ENCODE measurements at places on chromosomes 16 and 17. TPM values are rescaled to one million over a fixed set of nuclear protein-coding genes. Genes with fewer than 3 reads are reported as not detected.

DNA sequence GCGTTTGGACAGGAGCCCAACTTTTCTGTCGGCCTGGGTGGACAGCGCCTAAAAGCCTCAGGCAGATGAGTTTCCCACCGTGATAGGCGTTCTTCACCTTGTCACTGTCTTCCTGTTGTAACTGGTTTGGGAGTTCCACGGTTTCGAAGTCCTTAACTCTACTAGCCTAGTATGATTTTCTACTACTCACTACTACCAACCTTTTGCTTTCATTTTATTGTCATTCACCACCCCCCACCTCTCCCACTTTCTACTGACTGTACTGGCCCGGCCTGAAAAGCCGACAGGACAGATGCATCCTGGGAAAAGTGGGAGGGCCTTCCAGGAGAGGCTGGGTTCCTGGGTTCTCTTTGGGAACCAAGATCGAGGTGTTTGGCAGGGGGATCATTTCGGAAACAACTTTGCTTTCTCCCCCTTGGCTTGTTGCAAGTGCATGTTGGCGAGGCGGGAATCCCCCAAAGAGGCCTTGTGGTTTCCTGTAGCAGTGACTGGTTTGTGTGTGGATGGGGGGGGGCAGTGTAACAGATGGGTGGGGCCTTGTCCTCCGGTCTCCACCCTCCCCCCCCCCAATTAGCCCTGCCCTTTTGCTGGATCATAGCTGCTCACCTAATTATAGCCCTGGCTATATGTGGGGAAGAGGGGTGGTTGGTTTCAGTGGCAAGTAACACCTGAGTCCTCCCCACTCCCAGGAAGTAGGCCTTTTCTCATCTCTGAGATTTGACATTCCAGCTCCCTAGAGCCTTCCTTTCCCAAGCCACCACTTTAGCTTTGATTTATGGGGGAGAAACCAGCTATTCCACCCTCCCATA, 1.4 kb downstream of the EIF5A start:
- no peaks in the 10 kb centered on the region for H3K27me3 ChIP-seq
- peaks cover 43% of the 10 kb centered on the region for H3K36me3 ChIP-seq
- peak overlapping the region; percentile 100 for H3K27ac ChIP-seq
- peaks cover 6% of the 10 kb centered on the region for H3K4me1 ChIP-seq
- peak overlapping the region; percentile 99 for H3K4me3 ChIP-seq
- DNase-seq: no peak

DNA sequence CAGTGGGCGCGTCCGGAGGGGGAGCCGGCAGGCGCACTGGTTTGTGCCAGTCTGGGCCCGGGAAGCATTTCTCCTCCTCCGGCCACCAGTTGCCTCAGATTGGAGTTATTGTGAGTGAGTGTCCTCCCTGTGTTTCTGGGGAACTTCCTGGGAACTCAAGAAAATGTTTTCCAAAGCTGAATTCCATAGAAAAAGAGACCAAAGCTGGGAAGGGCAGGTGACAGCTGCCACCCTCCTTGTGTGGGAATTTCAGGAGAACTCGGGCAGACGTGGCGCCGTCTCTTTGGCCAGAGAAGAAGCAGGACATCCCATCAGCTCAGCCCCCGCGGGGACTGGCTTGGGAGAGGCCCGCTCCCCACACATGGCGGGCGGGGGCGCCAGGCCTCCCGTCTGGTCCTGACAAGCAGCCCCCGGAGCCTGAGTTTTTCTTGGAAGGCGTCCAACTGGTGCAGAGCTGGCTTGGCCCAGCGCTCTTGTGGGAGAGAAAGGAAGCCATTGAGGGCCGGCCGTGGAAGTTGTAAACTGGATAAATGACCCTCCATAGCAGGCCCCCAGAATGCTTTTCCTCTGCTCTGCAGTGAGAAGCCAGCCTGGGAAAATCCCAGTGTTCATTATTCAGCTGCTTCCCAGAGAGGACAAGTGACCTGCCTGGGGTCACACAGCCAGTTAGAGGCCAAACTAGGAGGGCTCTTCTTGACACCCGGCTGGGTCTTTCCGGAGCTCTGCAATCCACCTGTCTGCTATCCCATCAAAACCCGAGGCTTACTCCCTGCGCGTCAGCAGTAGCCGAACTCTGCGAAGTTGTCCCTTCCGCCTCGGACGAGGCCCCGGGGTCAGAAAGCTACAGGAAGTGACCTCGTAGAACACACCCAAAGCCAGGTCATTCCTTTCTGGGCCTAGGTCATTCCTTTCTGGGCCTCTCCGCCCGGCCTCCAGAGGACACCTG, 39.2 kb upstream of the GSE1 start:
- peaks cover 13% of the 10 kb centered on the region for H3K4me1 ChIP-seq
- H3K27ac ChIP-seq: peak overlapping the region; percentile 91
- H3K36me3 ChIP-seq: no peaks in the 10 kb centered on the region
- no peaks in the 10 kb centered on the region for H3K27me3 ChIP-seq
- peak overlapping the region; percentile 29 for H3K4me3 ChIP-seq

- no peaks in the 10 kb centered on the region for H3K36me3 ChIP-seq
- peaks cover 59% of the 10 kb centered on the region for H3K4me1 ChIP-seq
- H3K4me3 ChIP-seq: peak overlapping the region; percentile 64
- no peaks in the 10 kb centered on the region for H3K27me3 ChIP-seq
- H3K27ac ChIP-seq: peak overlapping the region; percentile 92
These were observed 177.9 kb downstream of the SEC14L1 start for GRCh38 chr17:77318491-77319210.

HSF4 gene
- 64.9 TPM for total RNA-seq

VMO1 gene
- total RNA-seq: not detected

TMEM114 gene
- total RNA-seq: not detected

PRSS21 gene
- total RNA-seq: not detected

DNA sequence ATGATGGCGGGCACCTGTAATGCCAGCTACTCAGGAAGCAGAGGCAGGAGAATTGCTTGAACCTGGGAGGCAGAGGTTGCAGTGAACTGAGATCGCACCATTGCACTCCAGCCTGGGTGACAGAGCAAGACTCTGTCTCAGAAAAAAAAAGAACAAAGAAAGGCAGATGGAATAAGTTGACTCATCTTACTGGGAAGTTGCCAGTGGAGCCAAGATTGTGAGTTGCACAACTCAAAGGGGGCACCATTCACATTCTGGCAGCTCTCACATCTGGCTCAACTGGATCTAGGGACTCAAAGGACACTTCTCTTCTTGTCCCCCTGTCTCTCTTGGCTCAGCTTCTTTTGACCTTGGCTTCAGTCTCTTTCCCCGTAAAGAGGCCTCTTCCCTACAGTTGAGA, 53.7 kb upstream of the ETV4 start:
- no peaks in the 10 kb centered on the region for H3K27me3 ChIP-seq
- H3K36me3 ChIP-seq: no peaks in the 10 kb centered on the region
- no peak overlapping the region for H3K27ac ChIP-seq
- no peaks in the 10 kb centered on the region for H3K4me1 ChIP-seq
- no peak for DNase-seq

DNA sequence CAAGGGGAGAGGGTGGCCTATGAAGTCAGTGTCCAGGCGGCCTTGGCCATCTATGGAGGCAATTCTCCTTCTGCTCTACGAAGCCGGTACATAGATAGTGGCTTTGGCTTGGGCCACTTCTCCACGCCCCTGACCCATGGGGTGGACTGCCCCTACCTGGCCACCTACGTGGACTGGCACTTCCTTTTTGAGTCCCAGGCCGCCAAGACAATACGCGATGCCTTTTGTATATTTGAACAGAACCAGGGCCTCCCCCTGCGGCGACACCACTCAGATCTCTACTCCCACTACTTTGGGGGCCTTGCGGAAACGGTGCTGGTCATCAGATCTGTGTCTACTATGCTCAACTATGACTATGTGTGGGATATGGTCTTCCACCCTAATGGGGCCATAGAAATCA, 17.3 kb downstream of the AOC3 start:
- no peak overlapping the region for H3K27ac ChIP-seq
- no peaks in the 10 kb centered on the region for H3K27me3 ChIP-seq
- H3K4me3 ChIP-seq: no peak overlapping the region
- H3K4me1 ChIP-seq: no peaks in the 10 kb centered on the region

LLGL1 gene
- total RNA-seq: 25.3 TPM

PDPK1 gene
- total RNA-seq: 23.2 TPM

- H3K27ac ChIP-seq: no peak overlapping the region
- no peak overlapping the region for H3K4me3 ChIP-seq
- no peaks in the 10 kb centered on the region for H3K4me1 ChIP-seq
- H3K36me3 ChIP-seq: peaks cover 100% of the 10 kb centered on the region
These were observed 9.0 kb downstream of the FASN start for GRCh38 chr17:82088838-82089722.

- DNase-seq: no peak
- H3K27ac ChIP-seq: no peak within 1 kb of the TSS
- H3K36me3 ChIP-seq: no peaks in the 10 kb centered on the region
- H3K4me3 ChIP-seq: no peak within 1 kb of the TSS
These were observed at the start of gene SSTR5 for GRCh38 chr16:1072526-1073261. TSS of gene SSTR5 (plus strand) at chr16:1072747. CDS start at chr16:1078869, 6,122 bp downstream.

DNA sequence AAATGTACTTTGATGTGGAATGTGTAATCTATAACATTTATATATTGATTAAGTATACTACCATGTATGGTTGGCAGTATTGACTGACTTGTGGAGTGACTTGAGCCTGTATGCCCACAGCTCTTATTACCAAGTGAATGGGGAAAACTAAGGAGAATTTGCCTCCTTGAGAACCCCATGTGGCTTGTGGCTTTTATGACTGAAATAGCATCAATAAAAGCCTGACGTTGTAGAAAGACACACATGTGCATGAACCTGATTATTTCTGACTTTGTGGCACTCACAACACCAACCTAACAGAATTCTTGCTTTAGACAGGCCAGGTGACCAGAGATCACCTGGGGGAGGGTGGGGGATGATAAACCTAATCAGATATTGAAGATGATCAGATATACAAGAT, 2.1 kb upstream of the LRRC75A start:
- no peak for DNase-seq
- H3K4me3 ChIP-seq: no peak overlapping the region
- H3K4me1 ChIP-seq: no peaks in the 10 kb centered on the region
- no peaks in the 10 kb centered on the region for H3K27me3 ChIP-seq
- H3K36me3 ChIP-seq: no peaks in the 10 kb centered on the region
- H3K27ac ChIP-seq: no peak overlapping the region

DNA sequence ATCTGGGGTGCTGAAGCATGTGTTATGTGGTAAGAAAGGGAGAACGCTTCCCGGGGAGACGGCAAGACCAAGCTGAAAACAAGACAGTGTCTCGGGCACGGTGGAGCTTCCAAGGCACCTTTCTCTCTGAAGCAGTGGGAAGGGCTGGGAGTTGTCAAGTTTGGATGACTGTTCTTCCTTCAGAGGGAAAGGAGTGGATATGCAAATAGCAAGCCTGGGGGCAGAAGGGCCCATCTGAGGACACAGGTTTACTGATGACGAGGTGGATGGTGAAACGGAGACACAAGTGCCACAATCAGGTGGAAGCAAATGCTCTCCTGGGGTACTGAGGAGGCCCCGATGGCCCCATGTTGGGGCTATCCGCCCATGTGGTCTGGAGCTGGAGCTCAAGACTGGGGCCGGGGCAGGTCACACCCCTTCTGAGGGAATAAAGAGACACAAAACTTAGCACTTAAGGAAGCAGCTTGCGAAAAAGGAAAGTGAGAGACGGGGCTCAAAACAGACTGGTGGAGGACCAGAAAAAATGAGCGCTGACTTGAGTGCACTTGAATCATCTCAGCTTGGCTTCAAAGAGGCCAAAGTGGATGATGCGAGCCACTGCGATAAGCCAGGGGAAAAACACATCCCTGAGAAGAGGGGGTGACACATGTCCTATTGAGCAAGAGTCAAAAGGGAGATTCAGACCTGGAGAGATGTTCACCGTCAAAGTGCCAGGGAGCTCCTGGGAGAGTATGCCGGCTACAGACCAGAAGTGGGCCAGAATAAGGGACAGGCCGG, 34.8 kb upstream of the MTSS2 start:
- DNase-seq: no peak
- H3K4me3 ChIP-seq: no peak overlapping the region
- peaks cover 5% of the 10 kb centered on the region for H3K4me1 ChIP-seq
- H3K27ac ChIP-seq: no peak overlapping the region
- peaks cover 5% of the 10 kb centered on the region for H3K36me3 ChIP-seq
- no peaks in the 10 kb centered on the region for H3K27me3 ChIP-seq

DNA sequence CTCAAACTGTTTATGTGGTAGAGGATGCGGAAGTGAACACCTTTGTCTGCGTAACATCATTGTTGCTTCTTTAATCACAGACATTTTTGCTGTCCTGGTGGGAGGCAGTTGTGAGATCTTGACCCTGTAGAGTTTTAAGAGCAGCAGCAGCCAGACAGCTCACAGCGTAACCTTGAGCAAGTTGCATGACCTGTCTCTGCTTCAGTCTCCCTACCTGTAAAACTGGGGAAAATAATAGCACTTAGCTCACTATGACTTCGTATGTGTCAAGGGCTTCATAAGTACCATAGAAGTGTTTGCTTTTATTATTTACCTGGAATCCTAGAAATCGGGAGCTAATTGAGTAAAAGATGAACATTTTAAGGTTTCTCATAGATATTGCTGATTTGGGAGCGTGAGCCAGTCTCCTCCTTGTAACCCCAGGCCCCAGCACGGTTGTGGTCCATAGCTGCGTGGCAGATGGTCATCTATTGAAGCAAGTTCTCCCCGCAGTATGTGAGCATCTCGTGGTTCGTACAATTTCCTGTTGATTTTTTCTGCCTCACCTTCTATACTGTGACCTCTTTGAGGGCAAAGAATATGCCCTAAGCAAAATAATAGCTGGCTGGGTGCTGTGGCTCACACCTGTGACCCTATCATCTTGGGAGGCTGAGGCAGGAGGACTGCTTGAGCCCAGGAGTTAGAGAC, 34.4 kb downstream of the GPRC5B start:
- H3K4me1 ChIP-seq: no peaks in the 10 kb centered on the region
- no peaks in the 10 kb centered on the region for H3K36me3 ChIP-seq
- no peaks in the 10 kb centered on the region for H3K27me3 ChIP-seq
- no peak for DNase-seq
- H3K27ac ChIP-seq: no peak overlapping the region

TNFAIP1 gene
- total RNA-seq: 66.4 TPM

DNA sequence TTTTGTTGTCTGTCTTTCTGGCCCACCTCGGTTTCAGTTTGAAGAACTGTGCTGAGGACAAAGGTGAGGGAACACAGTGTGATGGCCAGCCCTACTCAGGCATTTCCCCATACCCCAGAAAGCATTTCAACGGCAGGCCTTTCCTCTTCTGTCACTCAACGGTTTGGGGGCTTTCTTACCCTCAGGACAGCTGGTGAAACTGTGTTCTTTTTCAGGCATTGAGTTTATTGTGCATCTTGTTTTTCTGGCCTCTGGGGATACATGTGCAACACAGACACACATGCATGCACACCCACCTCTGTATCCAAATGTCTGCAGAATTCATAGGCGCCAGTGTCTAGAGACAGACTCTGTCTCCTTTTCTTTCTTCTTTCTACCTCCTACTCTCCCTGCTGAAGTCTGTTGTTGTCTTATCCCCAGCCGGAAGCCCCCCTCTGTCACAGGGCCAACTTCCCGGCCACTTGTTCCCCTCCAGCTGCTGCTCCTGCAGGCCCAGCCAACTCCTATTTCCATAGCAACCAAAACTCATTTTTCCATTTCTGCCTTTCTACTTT, 17.0 kb downstream of the CHD9 start:
- H3K4me3 ChIP-seq: no peak overlapping the region
- H3K27me3 ChIP-seq: no peaks in the 10 kb centered on the region
- DNase-seq: no peak
- H3K27ac ChIP-seq: peak overlapping the region; percentile 53
- no peaks in the 10 kb centered on the region for H3K36me3 ChIP-seq

GRCh38 chr17:78637643-78638420, 60.6 kb upstream of the DNAH17 start:
- H3K27me3 ChIP-seq: no peaks in the 10 kb centered on the region
- no peak overlapping the region for H3K4me3 ChIP-seq
- no peaks in the 10 kb centered on the region for H3K4me1 ChIP-seq
- H3K36me3 ChIP-seq: no peaks in the 10 kb centered on the region
- no peak for DNase-seq

All from ascending aorta (tissue), 2 donors.